ENCODE measurements at places on chromosomes 1 and 21. TPM values are rescaled to one million over a fixed set of nuclear protein-coding genes. Genes with fewer than 3 reads are reported as not detected.

DNA sequence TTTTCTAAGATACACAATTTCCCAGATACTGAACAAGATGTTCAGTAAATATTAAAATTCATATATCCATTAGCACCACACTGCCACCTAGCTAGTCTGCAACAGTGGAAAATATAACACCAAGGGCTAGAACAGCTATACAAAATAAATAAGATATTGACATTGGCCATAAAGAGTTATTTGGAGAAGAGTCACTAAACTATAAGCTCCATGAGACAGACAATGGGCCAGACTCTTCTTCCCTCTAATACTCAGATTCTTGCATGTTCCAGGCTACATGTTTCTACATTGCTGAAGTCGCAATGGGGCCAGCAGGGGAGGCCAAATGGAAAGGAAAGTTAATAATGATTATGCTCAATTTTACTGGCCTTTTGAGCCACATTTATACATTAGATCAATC is 21.5 kb downstream of the SPATA6 start:
- no peaks in the 10 kb centered on the region for H3K27me3 ChIP-seq
- peak; percentile 24 for DNase-seq
- H3K4me1 ChIP-seq, result no peaks in the 10 kb centered on the region
- H3K4me3 ChIP-seq, result no peak overlapping the region

Gene CHIA
- total RNA-seq, result 23.2 TPM

DNA sequence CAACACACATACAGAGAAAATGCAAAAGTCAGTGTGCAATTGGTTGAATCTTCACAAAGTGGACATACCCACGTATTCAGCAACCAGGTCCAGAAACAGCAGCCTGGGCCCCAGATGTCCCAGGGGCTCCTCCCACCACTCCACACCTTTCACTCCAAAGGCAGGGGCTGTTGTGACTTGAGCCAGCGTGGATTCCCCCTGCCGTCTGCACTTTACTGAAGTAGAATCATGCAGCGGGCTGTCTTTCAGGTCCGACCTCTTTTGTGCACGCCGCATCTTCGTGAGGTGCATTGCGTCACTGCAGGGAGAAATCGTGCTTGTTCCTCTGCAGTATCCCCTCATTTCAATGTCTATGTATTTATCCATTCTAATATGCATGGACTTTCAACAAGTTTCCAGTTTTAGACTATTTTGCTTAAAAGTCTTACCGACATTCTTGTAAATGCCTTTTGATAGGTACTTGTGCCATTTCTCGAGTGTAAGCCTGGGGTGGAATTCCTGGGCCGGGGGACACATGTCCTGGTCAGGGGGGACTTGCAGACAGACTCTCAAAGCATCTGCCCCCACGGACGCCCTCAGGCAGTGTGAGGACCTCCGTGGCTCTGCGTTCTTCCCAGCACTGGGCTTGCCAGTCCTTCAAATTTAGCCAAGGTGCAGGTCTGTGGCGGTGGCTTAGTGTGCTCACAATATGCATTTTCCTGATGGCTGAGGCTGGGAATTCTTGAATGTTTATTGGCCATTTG is 29.3 kb upstream of the ACTRT2 start:
- DNase-seq, result no peak
- H3K27me3 ChIP-seq, result peaks cover 32% of the 10 kb centered on the region
- H3K4me3 ChIP-seq, result no peak overlapping the region
- no peak overlapping the region for H3K27ac ChIP-seq

Gene RAB7B
- total RNA-seq, result not detected

Gene SPATA1
- total RNA-seq, result not detected

DNA sequence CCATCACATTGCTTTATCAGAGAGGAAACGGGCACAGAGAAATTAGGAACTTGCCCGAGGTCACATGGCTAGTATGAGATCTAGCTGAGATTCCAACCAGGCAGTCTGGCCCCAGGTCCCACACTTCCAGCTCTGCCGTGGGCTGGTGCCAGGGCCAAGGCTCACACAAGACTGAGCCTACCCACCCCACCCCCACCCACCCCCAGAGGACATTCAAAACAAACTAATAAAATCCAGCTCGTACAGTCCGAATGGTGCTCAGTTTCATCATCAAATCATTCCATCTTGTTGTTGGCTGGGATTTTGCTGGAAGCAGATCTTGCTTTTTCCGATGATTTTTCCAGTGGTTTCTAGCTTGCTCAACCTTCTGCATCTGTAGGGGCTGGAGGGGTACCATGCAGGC is 27.9 kb downstream of the MATN1 start:
- no peak overlapping the region for H3K4me3 ChIP-seq
- no peak for DNase-seq
- H3K27me3 ChIP-seq, result no peaks in the 10 kb centered on the region
- no peaks in the 10 kb centered on the region for H3K36me3 ChIP-seq
- H3K4me1 ChIP-seq, result no peaks in the 10 kb centered on the region

Gene LCE2B
- total RNA-seq, result not detected

Gene PLA2G2C
- total RNA-seq, result not detected

DNA sequence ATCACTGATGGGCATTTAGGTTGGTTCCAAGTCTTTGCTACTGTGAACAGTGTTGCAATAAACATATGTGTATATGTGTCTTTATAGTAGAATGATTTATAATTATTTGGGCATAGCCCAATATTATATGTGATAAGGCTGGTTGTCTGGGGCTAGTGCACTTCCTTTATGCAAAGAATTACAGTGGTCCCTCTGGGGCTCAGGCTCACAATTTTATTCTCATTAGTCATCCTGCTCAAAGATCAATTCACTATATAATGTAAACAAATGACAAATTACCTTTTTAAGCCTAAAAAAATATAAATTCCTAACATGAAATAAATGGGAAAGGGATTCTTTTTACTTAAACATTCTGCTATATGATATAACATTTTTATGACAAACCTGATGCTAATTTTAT is 5.0 kb downstream of the PLPPR4 start:
- no peaks in the 10 kb centered on the region for H3K4me1 ChIP-seq
- no peaks in the 10 kb centered on the region for H3K36me3 ChIP-seq
- H3K27ac ChIP-seq, result no peak overlapping the region
- no peak for DNase-seq
- no peaks in the 10 kb centered on the region for H3K27me3 ChIP-seq

GRCh38 chr1:24362982-24363614 is 43.9 kb downstream of the GRHL3 start:
- peaks cover 28% of the 10 kb centered on the region for H3K36me3 ChIP-seq
- H3K4me3 ChIP-seq, result no peak overlapping the region
- no peak for DNase-seq
- no peaks in the 10 kb centered on the region for H3K27me3 ChIP-seq

Gene ACOT11
- total RNA-seq, result 13.9 TPM

DNA sequence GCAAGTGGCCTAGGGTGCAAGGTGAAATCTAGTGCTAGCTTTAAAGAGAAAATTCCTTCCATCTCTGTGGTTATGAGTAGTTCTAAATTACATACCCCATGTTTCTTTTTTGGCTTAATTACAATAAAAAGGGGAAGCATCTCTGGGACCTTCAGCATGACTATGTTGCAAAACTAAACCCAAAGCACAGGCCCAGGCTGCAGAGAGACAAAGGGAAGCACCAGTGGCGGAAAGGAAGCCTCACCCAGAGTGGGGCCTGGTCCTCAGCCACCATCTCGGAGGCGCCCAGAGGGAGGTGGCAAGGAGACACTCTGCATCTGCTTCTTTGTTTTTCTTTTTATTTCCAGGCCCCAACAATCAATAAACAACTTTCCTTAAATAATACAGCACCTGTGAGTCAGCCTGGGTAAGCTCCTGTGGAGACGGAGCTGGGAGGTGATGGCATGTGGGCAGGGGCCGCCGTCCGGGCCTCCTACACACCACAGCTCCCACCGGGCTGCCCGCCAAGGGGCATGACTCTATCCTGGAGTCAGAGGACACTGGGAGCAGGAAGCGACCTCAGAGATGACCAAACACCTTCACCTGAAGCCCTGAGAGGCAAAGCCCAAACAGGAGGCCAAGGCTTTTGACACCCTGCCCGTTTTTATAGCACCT is 21.7 kb downstream of the ITPKB start:
- peak overlapping the region; percentile 33 for H3K27ac ChIP-seq
- peaks cover 1% of the 10 kb centered on the region for H3K4me1 ChIP-seq
- H3K4me3 ChIP-seq, result no peak overlapping the region
- DNase-seq, result no peak

DNA sequence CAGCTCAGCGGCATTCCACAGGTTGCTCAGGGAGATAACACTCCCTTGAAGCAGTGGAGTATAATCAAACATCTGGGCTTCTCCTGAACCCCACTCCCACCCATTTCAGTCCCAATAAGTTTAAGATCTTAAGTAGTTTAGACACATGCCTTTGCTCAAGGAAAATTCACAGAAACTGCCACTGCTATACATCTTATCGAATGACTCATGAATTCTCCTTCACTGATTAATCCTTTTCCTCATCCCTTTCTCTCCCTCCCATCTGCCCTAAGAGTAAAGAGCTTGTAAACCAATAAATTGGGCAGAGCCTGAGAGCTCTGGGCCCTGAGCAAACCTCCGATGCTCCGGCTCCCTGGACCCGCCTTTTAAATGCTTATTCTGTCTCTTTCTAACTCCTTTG is 10.2 kb downstream of the VN1R5 start:
- DNase-seq, result no peak
- H3K36me3 ChIP-seq, result no peaks in the 10 kb centered on the region
- no peaks in the 10 kb centered on the region for H3K4me1 ChIP-seq
- no peaks in the 10 kb centered on the region for H3K27me3 ChIP-seq
- H3K4me3 ChIP-seq, result no peak overlapping the region

- no peak for DNase-seq
- no peaks in the 10 kb centered on the region for H3K36me3 ChIP-seq
- H3K4me1 ChIP-seq, result peaks cover 29% of the 10 kb centered on the region
- peaks cover 100% of the 10 kb centered on the region for H3K27me3 ChIP-seq
- H3K4me3 ChIP-seq, result no peak overlapping the region
These were observed 3.1 kb downstream of the FOXD3 start for GRCh38 chr1:63325279-63325985.

Gene KIF21B
- 2.0 TPM for total RNA-seq

GRCh38 chr21:44521928-44522752 is 17.9 kb downstream of the KRTAP10-1 start:
- H3K4me1 ChIP-seq, result no peaks in the 10 kb centered on the region
- no peaks in the 10 kb centered on the region for H3K27me3 ChIP-seq
- no peak overlapping the region for H3K4me3 ChIP-seq
- DNase-seq, result no peak
- H3K36me3 ChIP-seq, result no peaks in the 10 kb centered on the region

- DNase-seq, result no peak
- H3K4me1 ChIP-seq, result peaks cover 13% of the 10 kb centered on the region
- H3K4me3 ChIP-seq, result no peak overlapping the region
- H3K36me3 ChIP-seq, result no peaks in the 10 kb centered on the region
- H3K27ac ChIP-seq, result peak overlapping the region; percentile 0
These were observed 127.3 kb downstream of the RERE start for GRCh38 chr1:8690253-8690525.

GRCh38 chr1:147272042-147272441 is 29.6 kb downstream of the CHD1L start:
- peaks cover 88% of the 10 kb centered on the region for H3K36me3 ChIP-seq
- H3K27ac ChIP-seq, result no peak overlapping the region
- peaks cover 19% of the 10 kb centered on the region for H3K4me1 ChIP-seq
- H3K27me3 ChIP-seq, result no peaks in the 10 kb centered on the region

Gene EIF3I
- 124 TPM for total RNA-seq

Gene APOBEC4
- not detected for total RNA-seq

DNA sequence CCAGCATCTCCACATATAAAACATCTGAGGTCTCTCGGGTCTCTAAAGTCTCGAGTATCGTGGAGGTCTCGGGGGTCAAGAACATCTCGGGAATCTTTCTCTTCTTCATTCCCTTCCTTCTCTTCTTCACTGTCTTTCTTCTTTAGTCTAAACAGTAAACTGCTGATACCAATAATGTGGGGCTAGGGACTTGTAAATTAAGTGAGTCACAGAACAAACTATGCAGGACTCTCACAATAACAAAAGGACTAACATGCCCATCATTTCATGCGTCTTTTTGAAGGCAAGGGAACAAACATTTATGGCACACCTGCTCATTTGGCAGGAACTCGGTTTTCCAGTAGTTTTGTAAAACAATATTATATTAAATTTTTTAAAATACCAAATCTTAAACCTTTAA is 32.4 kb downstream of the PRPF38A start:
- no peak overlapping the region for H3K4me3 ChIP-seq
- DNase-seq, result no peak
- no peaks in the 10 kb centered on the region for H3K4me1 ChIP-seq
- no peak overlapping the region for H3K27ac ChIP-seq

- H3K4me3 ChIP-seq, result no peak overlapping the region
- no peak overlapping the region for H3K27ac ChIP-seq
- no peaks in the 10 kb centered on the region for H3K4me1 ChIP-seq
- peaks cover 8% of the 10 kb centered on the region for H3K27me3 ChIP-seq
- no peak for DNase-seq
These were observed 1.9 kb upstream of the IL19 start for GRCh38 chr1:206768472-206769303.

- peak overlapping the region; percentile 65 for H3K4me3 ChIP-seq
- no peaks in the 10 kb centered on the region for H3K27me3 ChIP-seq
- peak; percentile 67 for DNase-seq
- H3K4me1 ChIP-seq, result peaks cover 18% of the 10 kb centered on the region
These were observed 618 bp downstream of the CLCC1 start for GRCh38 chr1:108962681-108963051.

- H3K27me3 ChIP-seq, result no peaks in the 10 kb centered on the region
- DNase-seq, result no peak
- H3K27ac ChIP-seq, result no peak overlapping the region
- H3K36me3 ChIP-seq, result no peaks in the 10 kb centered on the region
- H3K4me1 ChIP-seq, result no peaks in the 10 kb centered on the region
These were observed 8.0 kb downstream of the OR2L3 start for GRCh38 chr1:248054671-248055070.

DNA sequence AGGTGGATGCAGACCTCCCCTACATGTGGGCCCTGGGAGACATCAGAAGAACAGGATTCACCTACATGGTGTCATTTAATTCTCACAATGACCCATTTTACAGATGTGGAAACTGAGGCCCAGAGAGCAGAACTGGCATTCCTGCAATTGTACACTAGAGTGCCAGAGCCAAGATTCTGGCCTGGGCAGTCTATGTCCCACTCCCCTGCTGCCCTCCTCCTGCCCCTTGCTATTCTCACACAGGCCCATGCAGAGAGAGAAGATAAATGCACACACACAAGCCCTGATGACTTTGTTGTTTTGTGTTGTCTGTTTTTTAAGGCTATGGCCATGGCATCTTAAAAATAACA is 64.2 kb downstream of the EPHB2 start:
- no peaks in the 10 kb centered on the region for H3K27me3 ChIP-seq
- H3K36me3 ChIP-seq, result no peaks in the 10 kb centered on the region
- H3K4me3 ChIP-seq, result no peak overlapping the region
- DNase-seq, result no peak
- H3K4me1 ChIP-seq, result peaks cover 9% of the 10 kb centered on the region

Gene GBP7
- total RNA-seq, result not detected

Gene PLA2G2D
- not detected for total RNA-seq

DNA sequence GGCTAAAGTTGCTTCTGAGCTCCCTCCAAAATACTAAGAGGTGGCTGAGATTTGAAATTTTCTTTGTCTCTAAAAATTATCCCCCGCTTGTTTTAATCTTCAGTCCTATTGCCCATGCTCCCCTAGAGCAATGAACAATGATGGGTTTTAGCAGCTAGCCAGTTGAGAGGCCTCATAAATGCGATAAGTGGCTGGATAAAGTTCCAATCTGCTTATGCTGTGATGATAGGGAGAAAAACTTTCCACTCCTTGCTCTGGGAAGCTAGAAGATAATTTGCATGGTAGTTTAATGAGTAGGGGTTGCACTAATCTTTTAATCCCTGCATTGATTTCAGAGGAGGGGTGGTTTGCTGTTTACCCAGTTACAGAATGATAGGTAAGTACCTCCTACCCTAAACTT is 9.6 kb upstream of the PRPF3 start:
- no peaks in the 10 kb centered on the region for H3K4me1 ChIP-seq
- no peak overlapping the region for H3K4me3 ChIP-seq
- no peak overlapping the region for H3K27ac ChIP-seq
- H3K36me3 ChIP-seq, result peaks cover 21% of the 10 kb centered on the region
- H3K27me3 ChIP-seq, result no peaks in the 10 kb centered on the region
